Omental fat pad (tissue), 4 donors: ENCODE measurements at places on chromosomes 3 and 15.

DNA sequence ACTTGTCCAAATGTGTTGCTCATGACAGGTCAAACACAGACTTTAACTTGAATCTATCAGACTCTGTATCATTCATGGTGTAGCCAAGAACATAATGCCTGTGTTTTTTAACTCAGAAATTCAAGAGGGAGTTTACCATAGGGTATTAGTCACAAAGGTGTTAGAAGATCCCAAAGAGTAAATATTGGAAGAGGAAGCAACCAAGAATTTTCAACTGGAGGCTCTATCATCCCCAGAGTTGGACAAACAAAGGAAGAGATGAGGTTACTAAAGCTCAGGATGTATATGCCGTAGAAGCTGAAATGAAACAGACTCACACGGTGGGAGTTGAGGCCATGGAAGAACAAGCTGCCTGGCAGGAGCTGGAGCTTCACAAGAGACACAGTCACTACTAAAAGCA is 116.2 kb upstream of the COL8A1 start:
- DNase-seq: no peak

DNA sequence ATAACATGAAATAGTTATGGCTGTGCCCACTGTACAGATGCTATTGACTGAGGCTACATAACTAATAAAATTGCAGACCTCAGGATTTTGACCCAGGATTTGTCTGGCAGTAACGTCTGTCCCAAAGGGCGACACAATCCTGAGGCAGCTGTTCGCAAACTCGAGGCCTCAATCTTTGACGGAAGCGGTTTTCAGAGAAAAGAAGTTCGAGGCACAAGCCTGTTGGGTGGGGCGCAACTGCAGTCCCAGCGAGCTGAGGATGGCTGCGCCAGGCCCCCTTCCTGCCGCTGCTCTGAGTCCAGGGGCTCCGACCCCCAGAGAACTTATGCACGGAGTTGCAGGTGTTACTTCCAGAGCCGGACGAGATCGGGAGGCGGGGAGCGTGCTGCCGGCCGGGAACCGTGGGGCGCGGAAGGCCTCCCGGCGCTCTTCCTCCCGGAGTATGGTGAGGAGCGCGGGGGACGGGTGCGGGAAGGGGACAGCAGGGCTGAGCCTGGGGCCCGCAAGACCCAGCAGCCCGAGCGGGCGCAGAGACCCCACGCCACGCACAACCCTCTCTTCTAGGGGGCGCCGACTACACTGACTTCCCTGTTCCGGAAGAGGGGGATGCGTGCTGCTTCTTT is at the start of gene PARP15:
Gene PARP15 (plus strand): TSS at position 242 of the 623 bp plus-strand sequence. CDS start 18 bp downstream, at position 260.
- no peak for DNase-seq

- no peak for DNase-seq
These were observed 505.9 kb downstream of the ZIC1 start for GRCh38 chr3:147915057-147915456.

GRCh38 chr3:14899993-14900618 is 47.3 kb upstream of the NR2C2 start:
- no peak for DNase-seq

GRCh38 chr3:10475983-10476382 is 29.4 kb downstream of the ATP2B2 start:
- no peak for DNase-seq

GRCh38 chr15:90287101-90287500 is 21.6 kb downstream of the NGRN start:
- no peak for DNase-seq
